RKO (cell line): ENCODE measurements at places on chromosomes 2 and 18.

GRCh38 chr2:6008726-6009125 lies 316.5 kb downstream of the SOX11 start:
- DNase-seq: no peak

DNA sequence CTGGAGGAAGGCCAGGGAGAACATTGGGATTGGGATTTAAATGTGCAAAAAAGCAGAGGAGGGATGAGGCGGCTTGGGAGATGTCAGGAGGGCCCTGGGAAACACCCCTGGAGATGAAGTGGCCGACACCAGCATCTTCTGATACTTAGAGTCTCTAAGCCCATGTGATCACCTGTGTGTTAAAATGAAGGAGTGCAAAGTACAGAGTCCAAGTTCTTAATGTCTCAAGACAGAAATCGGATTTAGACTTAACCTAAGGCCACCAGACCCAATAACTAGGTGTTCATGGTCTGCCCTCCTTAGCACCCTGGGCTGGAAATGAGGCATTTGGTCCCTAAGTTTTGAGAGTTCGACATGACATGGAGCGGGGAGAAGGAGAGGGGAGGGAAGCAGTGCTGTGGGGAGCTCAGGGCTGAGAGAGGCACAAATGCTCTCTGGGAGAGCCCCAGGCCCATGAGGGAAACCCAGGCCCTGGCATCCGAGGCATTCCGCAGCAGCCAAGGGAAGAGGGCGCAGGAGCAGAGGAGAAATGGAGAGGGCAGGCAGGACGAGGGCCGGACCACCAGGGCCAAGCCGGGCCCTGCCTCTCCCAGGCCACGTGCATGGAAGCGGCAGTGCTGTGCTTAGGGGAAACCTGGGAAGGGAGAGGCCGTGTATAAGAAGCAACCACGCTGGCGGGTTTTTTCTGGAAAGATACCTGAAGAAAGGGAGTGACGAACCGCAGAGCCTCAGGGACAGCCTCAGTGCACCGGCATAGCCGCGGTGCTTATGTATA lies 63.3 kb downstream of the SFXN5 start:
- no peak for DNase-seq

DNA sequence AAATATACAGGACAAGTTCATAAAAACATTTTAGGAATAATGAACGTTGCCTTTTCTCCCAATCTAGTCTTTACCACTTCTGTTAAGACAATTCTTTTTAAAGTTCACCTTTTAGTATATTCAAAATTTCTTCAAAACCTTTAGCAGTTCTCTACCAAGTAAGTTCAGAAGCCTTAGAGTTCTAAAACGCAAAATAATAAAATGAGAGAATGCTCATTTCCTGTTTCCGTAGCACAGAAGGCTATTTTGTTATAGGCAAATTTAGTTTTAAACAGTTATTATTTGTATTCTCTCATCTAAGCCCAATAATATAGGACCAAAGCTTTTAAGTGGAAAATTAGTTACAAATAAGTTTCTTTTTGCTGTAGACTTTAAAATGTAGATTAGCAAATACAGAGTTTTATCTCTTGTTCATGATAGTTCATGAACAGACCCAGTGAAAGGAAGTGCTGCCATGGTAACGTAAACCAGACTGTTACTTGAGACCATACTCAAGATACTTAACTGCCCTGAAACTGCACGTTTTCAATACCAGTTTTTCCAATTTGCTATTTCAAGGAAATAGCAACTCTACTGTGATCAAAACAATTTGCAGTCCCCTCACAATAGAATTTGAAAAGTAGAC lies 173.1 kb upstream of the STON1 start:
- DNase-seq: no peak

DNA sequence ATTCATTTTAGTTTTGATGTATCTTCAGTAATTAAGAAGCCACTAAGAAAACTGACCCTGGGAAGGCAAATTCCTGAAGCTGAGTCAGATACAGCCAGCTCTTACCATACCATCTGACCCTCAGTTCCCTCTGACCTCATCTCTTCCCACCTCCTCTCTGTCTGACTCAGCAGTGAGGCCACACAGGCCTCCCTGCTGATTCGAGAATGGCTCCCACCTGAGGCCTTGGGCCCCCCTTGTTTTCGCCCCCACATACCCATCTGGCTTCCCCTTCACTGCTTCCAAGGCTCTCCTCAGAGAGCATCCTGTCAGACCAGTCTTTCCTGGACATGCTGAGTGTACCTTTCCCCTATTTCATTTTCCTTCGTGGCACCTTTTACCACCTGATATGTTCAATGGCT lies 71.0 kb upstream of the CYP1B1 start:
- DNase-seq: peak; percentile 77

- no peak for DNase-seq
Measured at GRCh38 chr2:215465256-215465655, 29.4 kb upstream of the FN1 start.

DNA sequence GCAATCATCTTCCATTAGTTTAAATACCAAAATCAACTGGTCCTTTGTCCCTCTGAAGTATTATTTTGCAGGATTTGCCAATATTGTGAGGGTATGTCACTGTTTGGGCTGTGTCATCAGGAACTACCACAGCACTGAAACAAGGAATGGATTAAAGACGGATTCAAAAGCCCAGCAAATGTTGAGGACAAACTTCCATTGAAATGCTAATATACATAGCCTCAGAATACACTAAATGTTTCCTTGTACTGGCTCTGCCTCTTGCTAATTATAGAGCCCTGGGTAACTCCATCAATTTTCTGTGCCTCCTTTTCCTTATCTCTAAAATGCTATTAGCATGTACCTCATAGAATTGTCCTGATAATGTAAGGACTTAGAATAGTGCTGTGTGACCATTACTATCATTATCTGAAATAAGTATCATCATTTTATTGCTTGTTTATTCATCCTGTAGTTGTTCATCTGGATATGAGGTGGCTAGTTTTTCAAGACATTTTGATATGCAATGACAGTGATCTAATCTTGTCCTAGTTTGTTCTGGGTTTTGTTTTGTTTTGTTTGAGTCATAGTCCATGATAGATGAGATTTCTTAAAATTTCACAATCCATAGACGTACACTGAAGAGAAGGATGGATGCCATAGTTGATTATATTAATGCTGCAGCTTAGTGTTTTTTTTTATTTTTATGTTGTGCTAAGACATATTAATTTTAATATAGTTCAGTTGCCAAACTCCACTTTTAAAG lies 333.4 kb upstream of the KCNH7 start:
- DNase-seq: no peak

GRCh38 chr2:30942419-30942818 lies 135.2 kb upstream of the CAPN13 start:
- DNase-seq: no peak

DNA sequence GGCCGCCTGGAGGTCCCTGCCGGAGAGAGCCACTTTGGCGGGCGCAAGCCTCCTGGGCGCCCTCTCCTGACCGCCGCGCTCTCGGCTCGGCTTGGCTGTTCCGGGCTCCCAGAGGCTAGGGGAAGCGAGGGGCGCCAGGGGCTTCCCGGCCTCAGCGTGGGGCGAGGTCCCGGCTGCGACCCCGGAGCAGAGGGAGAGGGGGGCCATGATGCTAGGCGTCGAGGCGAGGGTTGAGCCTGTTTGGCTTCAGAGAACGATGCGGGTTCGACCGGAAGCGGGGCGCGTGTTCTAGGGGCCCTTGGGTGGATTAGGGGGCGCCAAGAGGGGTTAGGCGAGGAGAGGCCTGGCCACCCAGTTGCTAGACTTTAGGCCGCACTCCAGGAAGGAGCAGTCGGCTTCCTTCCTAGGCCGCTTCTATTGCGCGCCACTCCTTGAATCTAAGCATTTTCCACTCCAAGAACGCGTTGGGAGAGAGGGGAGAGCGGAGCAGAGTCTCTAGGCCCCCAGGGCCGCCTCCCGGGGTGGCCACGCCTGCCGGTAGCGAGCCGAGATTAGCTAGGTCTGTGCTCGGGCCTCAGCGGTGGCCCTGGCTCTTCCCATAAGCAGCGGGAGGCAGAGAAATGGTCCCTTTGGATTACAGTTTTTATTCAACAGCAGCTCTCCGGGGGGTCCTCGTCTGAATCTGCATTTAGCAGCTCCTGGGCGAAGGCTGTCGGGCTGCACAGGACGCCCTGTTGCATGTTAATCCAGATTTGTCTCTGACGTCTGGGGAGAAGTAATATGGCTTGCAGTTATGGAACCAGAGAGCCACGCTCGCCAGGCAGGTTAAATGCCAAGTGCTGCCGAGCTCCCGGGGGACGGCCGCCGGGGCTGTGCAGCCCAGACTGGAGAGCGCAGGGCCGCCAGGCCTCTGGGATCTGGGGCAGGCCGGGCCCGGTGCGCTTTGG lies 11.3 kb downstream of the MEIS1 start:
- no peak for DNase-seq

DNA sequence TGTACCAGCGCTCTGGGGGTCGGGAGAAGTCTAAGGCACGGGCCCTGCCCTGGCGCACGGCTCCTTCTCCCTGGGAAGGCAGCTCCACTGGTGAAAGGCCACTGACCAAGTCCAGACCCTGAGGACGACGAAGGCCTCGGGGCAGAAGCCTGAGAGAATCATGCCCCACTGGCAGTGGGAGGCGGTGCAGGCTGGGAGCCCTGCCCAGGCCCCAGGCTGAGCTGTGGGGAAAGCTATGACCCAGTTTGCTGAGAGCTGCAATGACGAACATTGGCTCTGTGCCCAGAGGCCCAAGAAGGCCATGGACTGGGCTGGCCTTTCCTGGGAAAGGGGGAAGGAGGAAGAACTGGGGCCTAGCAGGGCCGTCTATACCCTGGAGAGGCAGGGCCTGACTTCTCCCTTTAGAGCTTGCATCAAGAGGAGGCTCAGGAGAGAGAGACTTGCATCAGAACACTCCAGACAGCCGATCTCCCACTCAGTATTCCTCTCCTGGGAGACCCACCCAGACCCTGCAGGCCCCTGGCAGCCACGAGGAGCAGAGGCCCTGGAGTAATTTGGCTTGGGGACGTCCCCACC lies 32.9 kb downstream of the HS1BP3 start:
- DNase-seq: peak; percentile 73

DNA sequence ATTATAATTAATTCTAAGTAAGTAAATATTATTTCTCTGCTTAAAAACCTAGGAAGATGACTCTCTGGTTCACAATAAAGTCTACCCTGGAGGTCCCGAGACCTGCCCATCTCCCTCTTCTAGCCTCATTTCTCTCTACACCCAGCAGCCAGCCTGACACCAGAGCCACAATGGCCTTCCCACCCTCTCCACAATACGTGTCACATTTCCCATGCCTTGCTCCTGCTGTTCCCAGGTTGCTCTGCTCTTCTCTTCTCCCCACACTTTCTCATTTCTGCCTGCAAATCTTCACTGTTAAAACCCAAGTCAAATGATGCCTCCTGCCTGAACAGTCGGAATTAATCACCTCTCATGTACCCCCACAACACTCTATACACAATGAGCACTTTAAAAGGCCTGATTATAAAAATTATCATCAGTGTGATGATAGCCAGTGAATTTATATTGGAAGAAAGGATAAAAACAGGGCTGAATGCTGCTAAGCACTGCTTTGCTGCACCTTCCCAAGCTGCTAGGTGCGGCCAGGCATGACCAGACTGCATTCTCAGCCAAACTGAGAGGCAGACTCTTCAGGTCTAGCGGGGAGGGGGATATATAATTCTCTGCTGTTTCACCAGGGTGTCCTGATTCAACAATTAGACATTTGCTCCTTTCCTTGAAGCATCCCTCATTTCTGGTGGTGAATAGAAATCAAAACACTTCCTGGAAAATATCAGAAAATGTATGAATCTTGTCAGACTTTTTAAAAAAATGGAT lies 160.6 kb downstream of the DTNA start:
- DNase-seq: no peak

DNA sequence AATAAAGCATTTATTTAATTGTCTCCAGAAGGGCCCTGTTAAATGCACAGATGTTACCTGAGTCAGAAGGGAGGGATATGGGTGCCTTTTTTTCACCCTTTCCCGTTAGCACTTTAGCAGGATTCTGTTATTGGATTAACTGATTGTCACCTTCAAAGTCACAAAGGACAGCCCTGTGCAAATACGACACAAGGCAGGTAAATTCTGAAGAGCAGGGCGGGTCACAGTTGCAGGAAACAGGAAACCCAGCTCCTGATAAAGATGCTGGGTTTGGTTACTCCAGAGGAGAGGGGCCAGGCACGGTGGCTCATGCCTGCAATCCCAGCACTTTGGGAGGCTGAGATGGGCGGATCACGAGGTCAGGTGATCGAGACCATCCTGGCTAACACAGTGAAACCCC lies 11.4 kb upstream of the PKDCC start:
- DNase-seq: no peak

GRCh38 chr18:77165503-77166188 lies 33.1 kb upstream of the MBP start:
- no peak for DNase-seq

DNA sequence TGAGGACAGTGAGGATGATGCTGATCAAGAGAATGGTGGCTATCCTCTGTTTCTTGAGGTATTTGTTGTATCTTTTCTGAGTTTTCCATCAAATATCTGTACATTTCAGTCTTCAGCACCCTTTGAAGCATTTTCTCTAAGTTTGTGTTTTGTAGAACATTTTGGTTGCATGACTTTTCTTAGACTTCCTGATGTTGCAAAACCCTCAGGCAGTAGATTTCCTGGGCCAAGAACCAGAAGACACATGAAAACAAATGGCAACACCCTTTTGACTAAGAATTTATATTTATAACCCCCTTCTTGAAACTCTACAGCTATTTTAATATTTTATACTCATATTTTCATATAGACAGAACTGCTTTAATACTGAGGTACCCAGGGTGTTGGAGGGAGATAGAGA lies 16.2 kb downstream of the HNMT start:
- DNase-seq: no peak

DNA sequence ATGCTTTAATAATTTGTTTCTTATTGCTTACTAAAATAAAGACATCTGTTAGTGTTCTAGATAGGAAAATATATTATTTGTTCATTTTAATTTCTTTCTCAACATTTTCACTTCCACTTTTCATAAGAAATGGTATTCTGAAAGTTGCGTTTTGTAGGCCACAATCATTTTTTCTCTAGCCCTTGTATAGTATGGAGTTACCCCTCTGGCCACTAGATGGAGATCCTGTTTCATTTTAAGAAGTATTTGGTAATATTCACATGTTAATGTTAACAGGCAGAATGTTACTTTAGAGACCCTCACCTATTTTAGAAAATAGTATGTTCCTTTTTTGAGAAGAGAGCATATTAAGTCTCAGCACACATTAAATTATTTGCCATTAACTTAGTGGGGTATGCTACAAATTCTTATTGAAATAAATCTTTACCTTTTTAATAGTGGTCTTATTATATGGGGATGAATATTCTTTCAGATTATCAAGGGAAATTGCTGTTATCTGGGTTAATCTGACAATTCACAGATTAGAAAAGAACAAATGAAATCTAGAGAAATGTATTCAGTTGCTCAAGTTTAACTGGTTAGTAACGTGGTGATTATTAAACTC lies 73.9 kb upstream of the TTC27 start:
- peak; percentile 69 for DNase-seq

GRCh38 chr2:55010149-55010591 lies 40.1 kb downstream of the RTN4 start:
- no peak for DNase-seq

- no peak for DNase-seq
Measured at GRCh38 chr2:218219934-218220333, 2.9 kb downstream of the ARPC2 start.
